Activated CD4-positive, CD25-positive, alpha-beta regulatory T cell (primary cell): ENCODE measurements at places on chromosomes 6 and 20.

GRCh38 chr6:145809211-145809610 lies 5.4 kb downstream of the FBXO30 start:
- no peak for DNase-seq

- DNase-seq = no peak
Measured at GRCh38 chr20:9498322-9498721, 16.1 kb upstream of the LAMP5 start.

DNA sequence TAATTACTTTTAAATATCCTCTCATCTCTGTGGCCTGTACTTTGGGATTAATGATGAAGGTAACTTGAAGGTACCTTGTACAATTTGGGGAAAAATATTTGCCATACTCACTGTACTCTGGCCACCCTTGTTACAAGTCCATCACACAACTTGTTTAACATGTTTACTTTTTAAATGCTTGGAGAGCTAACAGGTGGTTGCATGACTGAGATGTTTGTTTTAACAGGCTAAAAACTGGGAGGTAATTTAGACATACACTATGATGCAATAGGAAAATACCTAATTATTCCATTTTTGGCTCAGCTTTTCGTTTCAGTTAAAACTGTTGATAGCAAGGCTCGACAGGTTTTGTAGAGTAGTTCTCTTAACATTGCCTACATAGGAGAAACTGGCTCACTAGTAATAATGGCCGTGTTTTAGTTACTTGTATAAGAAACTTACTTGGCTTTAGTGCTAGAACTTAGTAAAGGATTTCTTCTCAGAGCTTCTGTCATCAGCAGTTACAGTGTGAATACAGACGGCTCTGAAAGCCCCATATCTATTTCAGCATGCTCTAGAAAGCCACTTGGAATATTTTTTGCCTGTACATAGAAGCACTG lies 489.8 kb upstream of the SOX4 start:
- DNase-seq = no peak

DNA sequence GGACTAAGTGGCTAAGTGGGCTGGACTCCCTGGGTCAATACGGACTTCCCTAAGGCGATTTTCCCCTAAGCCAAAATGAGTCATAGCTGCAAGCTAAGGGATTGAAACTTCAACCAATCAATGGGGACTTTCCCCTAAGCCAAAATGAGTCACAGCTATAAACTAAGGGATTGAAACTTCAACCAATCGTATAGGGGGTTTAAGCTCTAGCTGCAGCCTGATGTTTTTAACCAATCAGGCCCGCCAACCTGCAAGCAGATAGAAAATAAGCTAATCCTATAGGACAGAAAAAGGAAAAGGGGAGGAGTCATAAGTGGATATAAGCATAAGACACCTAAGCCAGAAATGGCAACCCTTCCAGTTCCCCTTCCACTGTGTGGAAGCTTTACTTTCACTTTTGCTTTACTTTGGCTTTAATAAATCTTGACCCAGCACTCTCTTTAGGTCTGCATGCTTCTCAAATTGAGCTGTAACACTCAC lies 655.0 kb upstream of the HS3ST5 start:
- no peak for DNase-seq

- no peak for DNase-seq
Measured at GRCh38 chr6:17102258-17102870, 514 bp downstream of the STMND1 start.
